Pancreas (tissue), 10 donors: ENCODE measurements at places on chromosomes 3 and 15. TPM values are rescaled to one million over a fixed set of nuclear protein-coding genes. Genes with fewer than 3 reads are reported as not detected.
A peak's percentile ranks its signal among the peaks of the same experiment; 100 is the strongest.

POLQ gene
- 0.49 TPM for total RNA-seq

DNA sequence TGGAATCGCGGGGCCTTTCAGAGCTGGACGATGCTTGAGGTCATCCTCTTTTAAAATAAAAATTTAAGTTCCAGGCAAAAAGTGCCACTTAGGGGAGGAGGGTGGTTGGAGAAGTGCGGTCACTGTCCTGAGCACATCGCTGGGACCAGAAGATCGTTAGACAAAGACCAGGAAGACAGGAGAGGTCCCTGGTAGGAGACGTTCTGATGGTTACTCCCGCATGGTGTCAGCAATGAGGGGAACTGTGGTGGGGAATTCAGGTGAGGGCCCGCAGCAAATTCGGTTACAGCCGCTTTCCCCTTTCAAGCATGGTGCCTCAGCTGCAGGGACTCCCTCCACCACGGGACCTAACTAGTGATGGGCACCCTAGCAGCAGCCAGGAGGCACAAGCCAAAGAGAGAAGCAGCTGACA, 1.0 kb upstream of the ISY1 start:
- no peaks in the 10 kb centered on the region for H3K27me3 ChIP-seq
- H3K4me1 ChIP-seq, result no peaks in the 10 kb centered on the region
- DNase-seq, result no peak
- peak overlapping the region; percentile 89 for H3K27ac ChIP-seq

GRCh38 chr3:168859143-168859542, 763.4 kb upstream of the GOLIM4 start:
- H3K36me3 ChIP-seq, result no peaks in the 10 kb centered on the region
- H3K4me3 ChIP-seq, result no peak overlapping the region
- peaks cover 11% of the 10 kb centered on the region for H3K4me1 ChIP-seq
- no peak for DNase-seq
- peak overlapping the region; percentile 13 for H3K27ac ChIP-seq

DNA sequence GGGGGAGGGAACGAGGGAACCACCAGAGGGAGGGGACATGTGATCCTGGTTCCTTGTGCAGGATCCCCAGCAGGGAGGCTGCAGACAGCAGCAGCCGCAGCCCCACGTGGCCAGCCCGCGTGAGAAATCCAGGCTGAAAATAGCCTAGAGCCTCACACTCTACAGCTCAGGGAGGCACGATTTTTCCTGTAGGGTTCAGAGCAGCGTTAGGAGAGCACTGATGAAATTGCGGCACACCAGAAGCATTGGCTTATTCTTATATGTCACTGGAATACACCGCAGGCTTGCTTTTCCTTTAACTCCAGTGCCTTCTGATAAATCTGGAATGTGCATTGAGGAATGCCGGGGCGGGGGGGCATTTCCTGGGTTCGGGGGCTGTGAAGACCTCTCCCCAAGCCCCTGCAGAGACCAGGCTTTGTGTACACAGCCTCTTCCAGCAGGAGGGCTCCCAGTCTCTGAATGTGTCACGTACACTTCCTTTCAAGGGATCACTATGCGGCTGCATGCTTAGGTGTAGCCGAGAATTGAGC, 193.0 kb downstream of the ATP10A start:
- no peak overlapping the region for H3K4me3 ChIP-seq
- no peaks in the 10 kb centered on the region for H3K27me3 ChIP-seq
- no peak overlapping the region for H3K27ac ChIP-seq
- H3K36me3 ChIP-seq, result no peaks in the 10 kb centered on the region

GRCh38 chr3:107426223-107426622, 49.0 kb downstream of the CCDC54 start:
- DNase-seq, result no peak
- no peaks in the 10 kb centered on the region for H3K36me3 ChIP-seq
- H3K4me3 ChIP-seq, result no peak overlapping the region

HCLS1 gene
- total RNA-seq, result 12.3 TPM

DNA sequence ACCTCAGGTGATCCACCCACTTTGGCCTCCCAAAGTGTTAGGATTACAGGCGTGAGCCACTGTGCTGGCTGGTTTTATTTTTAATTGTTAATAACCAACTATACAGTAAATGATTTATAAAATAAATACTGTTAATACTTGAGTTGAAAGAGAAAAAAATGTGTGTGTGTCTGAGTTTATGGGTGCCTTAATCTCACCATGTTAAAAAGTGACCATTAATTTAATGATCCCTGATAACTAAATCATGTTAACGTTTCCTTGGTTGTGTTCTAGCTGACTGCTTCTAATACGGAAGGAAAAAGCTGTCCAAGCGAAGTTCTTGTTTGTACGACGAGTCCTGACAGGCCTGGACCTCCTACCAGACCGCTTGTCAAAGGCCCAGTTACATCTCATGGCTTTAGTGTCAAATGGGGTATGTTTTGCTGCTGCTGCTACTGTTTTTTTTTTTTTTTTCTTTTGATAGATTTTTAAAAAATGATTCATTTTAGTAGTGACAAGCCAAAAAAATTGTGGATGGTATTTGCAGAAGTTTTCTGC, 113.5 kb downstream of the GHSR start:
- no peaks in the 10 kb centered on the region for H3K27me3 ChIP-seq
- no peaks in the 10 kb centered on the region for H3K36me3 ChIP-seq
- no peaks in the 10 kb centered on the region for H3K4me1 ChIP-seq
- H3K4me3 ChIP-seq, result no peak overlapping the region
- no peak for DNase-seq

DNA sequence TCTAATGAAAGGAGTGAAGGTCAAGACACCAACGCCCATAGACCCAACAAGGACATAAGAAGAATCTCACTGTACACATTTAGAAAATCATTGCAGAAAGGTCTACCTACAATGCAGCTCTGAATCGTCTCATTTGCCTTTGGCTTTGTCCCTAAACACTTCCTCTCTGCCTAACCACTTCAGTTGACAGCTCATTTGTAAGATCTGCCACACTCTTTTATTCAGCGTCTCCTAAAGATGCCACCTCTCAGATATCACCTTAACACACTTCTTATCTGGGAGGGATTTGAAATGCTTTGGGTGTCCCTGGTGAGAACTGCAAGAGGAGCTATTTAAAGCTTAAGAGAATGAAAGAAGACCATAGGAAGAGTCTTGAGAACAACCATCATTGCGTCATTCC, 38.7 kb downstream of the RAB27A start:
- peaks cover 5% of the 10 kb centered on the region for H3K4me1 ChIP-seq
- no peaks in the 10 kb centered on the region for H3K36me3 ChIP-seq
- H3K27ac ChIP-seq, result no peak overlapping the region
- H3K27me3 ChIP-seq, result no peaks in the 10 kb centered on the region

NDUFAF3 gene
- 32.9 TPM for total RNA-seq

DNA sequence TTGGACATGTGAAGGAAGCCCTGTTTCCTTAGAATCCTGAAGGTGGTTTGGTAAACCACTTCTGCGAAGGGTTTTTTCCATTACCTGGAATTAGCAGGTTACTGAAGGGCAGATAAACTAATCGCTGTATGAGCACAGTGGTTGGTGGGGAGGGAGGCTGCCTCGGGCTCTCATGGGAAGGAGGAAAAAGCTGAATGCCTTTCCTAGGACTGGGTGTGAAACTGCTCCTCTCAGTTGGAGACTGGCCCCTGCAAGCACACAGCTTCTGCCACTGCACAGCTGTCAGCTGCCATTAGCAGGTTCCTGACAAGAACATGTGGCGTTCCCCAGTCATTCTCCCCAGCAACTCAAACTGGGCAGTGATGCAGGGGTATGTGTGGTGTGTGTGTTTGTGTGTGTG, 376.3 kb downstream of the GAP43 start:
- H3K4me1 ChIP-seq, result no peaks in the 10 kb centered on the region
- no peaks in the 10 kb centered on the region for H3K27me3 ChIP-seq
- no peak for DNase-seq
- H3K27ac ChIP-seq, result no peak overlapping the region
- no peak overlapping the region for H3K4me3 ChIP-seq
- no peaks in the 10 kb centered on the region for H3K36me3 ChIP-seq
